Left ventricle myocardium superior (tissue), 1 donor: ENCODE measurements at places on chromosomes 2 and 18. TPM values are rescaled to one million over a fixed set of nuclear protein-coding genes. Genes with fewer than 3 reads are reported as not detected.

DNA sequence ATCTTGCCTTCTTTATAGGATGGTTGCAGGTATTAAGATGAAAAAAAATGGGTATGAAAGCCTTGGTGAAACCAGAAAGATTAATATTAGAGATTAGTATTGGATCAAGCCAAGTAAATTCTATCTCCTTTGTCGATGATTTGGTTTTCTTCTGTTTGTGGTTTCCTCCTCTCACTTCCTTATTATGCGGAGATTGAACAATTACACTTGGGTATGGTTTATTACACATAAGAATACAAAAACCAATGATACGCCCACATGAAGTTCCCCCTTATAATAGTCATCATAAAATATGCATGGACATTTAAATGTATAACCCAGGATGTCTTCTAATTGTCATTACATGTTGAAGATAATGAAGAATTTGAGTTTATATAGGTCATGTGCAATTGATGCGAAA is 4.9 kb downstream of the LTBP1 start:
- no peak for DNase-seq

DNA sequence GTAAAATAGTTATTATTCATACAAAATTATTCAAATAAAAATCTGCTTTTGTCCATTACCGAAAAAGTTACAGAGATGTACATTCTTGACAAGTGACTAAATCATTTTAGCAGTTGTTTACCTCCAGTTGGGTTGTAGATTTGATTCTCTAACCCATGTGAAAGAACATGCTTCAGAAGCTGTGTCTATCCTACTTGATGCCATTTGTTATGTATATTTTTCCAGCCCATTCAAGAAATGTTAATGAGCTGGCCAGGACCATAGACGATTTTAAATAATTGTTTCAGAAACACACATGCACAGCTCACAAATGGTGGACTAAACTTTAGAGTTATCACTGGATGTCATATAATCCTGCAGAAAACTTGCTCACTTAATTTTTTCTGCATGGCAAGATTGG is 391.1 kb upstream of the REG3G start:
- DNase-seq: no peak

GRCh38 chr2:222761888-222762287 is 90.4 kb downstream of the MOGAT1 start:
- no peak for DNase-seq

- no peak for DNase-seq
These were observed 898.4 kb upstream of the CELF4 start for GRCh38 chr18:38464024-38464423.

DNA sequence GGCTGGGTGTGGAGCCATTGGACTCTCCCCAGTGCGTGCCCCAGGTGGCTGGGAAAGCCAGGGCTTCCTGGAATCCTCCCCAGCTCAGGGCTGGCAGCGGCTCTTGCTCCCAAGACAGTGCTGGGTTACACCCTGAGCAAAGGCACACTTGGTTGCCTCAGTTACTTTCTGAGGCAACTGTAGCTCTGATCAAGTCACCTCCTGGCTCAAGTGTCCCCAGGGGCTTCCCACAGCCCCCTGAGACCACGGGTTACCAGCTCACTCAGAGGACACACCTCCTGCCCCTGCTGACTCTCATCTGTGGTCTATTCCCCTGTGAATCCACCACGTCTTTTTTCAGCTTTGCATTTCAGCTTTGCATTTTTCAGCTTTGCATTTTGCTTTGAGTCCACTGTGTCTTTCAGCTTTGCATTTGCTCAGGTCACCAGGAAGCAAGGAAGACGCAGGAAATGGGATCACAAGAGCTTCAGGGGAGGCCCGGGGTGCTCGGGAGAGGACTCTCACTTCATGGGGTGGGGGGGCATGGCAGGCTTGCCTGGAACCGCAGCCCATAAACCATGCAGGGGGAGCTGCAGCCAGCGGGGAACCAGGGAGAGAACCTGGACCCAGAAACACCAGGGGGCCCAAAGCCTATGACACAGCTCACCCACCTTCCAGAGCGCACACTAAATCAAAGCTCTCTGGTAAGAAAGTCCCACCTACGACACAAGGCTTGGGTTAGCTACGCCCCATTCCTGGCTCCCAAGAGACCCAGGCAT is 138.0 kb upstream of the ASB18 start:
- no peak for DNase-seq

- DNase-seq: no peak
These were observed 46.0 kb downstream of the COX7A2L start for GRCh38 chr2:42314892-42315468.

GRCh38 chr18:42330296-42330695 is 375.3 kb downstream of the PIK3C3 start:
- no peak for DNase-seq

DNA sequence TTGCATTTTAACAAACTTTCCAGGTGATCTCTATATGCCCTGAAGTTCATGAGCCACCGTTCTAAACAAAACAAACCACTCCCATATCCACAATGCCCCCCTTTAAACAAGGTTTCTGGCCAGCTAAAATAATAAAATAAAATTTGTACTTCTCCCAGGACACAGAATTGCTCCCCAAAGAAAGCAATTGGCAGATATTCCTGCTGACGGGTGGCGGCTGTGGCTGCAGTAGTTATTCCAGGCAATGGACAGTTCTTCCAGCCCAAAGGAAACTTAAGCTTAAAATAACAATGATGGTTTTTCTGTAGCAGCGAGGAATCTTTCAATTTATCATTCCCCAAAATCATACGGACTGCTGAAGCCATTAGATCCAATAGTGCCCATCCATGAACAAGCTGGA is 260.5 kb upstream of the ZNF521 start:
- no peak for DNase-seq

- no peak for DNase-seq
These were observed 8.9 kb downstream of the EPC2 start for GRCh38 chr2:148653437-148653836.

DNA sequence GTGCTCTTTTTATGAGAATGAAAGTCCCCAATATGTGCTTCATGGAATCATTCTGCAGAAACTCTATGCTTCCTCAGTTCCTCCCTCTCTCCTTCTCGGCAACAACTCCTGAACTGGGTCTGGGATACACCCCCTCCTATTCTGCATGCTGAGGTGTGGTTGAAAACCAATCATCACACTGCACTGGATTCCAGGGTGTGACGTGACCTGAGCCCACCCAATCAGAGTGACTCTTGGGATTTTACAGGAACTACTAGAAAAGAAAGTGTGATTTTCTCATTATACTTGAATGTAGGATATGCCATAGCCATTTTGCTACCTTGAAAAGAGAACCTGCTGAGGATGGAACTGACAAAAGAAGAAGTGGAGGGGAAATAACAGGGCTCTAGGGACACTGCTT is 36.3 kb downstream of the ACVR1 start:
- no peak for DNase-seq

DNA sequence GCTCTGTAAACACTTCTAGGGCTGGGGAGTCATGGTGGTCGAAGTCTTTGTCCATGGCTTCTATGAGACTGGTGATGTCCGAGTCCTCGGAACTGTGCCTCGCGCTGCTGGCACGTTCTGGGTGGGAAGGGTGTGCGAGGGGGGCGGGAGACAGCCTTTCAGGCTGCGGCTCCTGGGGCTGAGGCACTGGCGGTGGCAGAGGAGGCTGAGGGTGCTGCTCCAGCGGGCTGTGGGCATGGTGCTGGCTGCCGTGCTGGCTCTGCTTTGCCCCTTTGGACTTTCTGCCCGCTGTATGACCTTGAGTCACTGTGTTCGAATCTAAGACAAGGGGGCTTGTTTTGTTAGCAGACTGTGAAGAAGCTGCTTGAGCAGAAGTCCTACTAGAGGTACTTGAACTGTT is 79.0 kb downstream of the ZAP70 start:
- DNase-seq: no peak

Gene SERPINB4
- not detected for total RNA-seq

Gene USP14
- total RNA-seq: 48.3 TPM

Gene VIT
- total RNA-seq: 13.3 TPM

Gene CDH2
- total RNA-seq: 321 TPM

Gene ARHGEF4
- total RNA-seq: 3.8 TPM
